Omental fat pad (tissue), 4 donors: ENCODE measurements at places on chromosomes 11 and 22. TPM values are rescaled to one million over a fixed set of nuclear protein-coding genes. Genes with fewer than 3 reads are reported as not detected.

The MAP6 gene
- total RNA-seq, result 3.2 TPM

- DNase-seq, result no peak
Observed at GRCh38 chr11:120556797-120557196, 45.2 kb downstream of the GRIK4 start.

The OR8D1 gene
- total RNA-seq, result not detected

DNA sequence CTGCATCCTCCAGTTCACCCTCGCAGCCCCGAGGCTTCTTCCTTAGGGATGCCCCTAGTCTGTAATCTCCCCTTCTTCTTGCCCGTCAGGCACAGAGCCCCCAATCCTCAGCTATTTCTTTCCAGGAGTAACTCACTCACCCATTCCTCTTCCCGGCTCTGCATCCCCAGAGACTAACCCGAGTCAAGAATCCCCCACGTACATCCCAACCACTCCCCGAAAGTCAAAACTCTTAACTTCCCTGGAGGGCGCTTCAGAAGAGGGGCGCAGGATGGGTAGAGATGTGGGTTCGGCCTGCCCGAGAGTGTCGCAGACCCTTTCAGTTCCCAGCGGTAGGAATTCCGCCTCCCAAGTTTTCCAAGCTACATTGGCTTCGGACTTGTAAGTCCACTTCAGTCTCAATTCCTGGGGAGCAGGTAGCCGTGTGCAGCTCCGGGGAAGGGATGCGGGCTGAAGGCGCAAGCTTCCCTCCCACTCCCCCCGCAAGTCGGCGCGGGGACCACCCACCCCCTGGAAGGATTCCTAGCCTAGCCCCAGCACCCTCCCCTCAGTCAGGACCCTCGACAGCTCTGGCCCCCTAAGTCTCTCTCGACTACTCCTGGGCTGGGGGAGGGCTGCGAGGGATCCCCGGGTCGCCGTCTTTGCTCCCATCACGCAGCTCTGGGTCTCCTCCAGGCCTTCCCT lies 871 bp downstream of the BDNF start:
- no peak for DNase-seq

DNA sequence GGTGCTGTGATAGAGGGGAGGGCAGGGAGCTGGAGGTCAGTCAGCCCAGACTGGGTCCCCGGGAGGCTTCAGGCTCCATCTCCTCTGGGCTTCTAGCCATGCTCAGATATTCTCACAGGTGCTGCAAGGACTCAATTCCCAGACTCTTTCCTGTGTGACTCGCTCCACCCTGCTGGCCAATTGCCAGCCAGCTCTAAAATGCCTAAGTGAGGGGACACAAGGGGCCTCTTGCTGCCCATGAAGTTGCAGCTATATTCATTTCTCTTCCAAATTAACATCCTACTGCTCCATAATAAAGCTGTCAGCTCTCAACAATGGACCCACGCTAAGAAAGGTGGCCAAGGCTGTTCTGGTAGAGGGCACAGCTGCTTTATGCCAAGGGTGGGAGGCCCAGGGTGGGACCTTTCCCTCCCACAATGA lies 101.5 kb downstream of the PLEKHA7 start:
- no peak for DNase-seq

DNA sequence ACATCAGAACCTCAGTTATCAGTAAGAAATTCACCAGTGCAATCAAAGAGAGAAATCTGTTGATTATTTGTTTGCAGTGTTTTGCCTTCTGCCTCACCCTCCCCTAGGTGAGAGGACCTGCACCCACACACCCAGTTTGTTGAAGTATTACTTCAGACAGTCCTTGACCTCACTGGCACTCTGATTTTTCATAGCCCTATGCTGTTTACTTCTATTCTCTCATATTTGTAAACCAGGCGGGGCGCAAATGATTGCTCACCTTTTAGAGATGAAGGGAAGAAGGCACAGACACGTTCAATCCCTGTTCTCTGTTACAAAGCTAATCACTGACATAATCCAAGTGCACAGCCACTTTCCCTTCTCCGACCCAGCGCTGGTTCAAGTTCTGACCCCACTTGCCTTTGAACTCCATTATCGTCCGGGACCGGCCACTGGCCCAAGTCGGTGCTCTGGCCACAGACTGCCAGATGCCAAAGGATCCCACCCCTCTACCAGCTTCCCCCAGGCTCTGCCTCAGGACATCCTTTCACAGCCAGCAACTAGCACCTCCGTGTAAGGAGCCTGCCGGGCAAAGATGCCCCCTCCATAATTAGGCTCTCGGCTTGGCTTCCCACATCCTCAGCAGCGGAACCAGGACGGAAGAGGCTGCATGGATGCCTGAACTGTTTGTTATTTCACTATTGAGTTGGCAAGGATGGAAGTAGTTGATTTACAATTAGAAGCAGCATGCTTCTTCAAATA lies 1.7 kb downstream of the ETS1 start:
- DNase-seq, result no peak

GRCh38 chr11:130042093-130042591 lies 27.6 kb upstream of the APLP2 start:
- no peak for DNase-seq

GRCh38 chr11:35683728-35684339 lies 21.3 kb downstream of the TRIM44 start:
- no peak for DNase-seq

DNA sequence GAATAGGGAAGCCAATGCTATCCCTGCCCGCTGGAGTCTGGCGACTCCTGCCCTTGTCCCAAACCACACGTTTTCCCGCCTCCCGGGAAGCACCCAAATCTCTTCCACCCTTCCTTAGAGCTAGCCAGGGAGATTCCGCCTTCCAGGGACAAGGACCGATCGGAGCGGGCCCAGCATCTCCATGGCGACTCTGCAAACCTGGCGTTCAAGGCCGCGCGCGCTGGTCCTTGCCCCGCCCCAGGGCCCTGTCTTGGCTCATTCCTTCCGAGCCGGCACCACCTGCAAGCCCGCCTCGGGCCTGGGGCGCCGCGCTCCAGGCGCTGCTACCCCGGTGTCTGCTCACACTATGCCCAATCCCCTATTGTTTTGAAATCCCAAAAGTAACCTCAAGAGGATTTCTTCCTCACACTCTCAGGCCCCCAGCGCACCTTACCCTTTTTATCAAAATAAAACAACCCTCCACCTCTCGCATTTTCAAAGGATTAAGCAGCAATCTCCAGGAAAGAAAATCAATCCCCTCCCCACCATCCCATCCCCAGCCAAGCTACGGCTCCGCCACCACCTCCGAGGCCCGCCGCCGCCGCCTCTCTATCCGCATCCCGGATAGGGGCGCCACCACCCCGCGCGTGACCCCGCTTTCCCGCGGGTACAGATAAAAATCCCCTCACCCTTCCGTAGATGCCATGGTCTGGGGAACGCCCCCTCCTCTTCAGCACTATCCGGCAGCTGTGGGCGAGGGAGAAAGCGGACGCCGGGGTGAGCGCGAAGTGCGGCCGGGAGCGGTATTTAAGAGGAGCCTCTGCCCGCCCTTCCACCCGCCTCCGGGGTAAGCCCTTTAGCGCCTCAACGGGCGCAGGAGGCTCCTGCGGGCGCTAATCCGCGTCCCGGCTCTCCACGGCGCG lies 825 bp downstream of the SLC1A2 start:
- no peak for DNase-seq

DNA sequence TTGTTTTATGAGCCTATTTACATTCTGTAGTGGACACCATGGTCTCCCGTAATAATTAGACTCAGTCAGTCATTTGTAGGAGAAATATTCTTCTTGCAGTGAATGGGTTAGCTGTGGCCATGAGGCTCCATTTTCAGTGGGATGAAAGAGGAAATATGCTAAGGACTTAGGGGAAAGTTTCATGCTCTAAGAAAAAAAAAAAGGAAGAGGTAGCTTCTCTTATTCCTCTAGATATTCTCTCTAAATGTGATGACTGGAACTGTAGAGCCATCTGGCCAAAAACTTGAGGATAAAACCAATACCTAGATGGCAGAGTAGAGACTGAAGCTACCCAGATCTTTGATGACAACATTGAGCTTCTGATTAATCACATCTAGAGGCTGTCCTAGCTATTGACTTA lies 75.8 kb upstream of the SESN3 start:
- no peak for DNase-seq

DNA sequence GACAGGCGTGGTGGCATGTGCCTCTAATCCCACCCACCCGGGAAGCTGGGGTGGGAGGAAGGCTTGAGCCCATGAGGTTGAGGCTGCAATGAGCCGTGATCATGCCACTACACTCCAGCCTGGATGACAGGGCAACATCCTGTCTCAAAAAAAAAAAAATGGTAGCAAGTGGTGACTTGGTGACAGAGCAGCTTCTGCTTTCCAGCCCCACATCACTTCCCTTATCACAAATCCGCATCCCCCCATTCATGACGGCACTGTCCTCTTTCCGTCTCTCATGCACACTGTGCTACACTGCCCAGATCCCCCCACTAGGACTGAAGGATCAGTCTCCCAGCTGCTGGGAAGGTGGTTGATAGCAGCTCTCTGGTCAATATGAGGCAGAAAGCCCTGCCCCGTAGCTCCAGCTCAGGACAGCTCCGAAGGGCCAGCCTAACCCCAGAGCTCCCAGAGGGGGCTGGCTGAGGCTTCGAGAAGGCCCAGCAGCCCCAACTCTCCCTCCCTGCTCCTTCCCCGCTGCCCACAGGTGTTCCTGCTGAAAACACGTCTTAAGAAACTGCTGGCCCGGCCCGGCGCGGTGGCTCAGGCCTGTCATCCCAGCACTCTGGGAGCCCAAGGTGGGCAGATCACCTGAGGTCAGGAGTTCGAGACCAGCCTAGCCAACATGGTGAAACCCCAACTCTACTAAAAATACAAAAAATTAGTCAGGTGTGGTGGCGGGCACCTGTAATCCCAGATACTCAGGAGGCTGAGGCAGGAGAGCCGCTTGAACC lies 15.9 kb downstream of the PGA5 start:
- DNase-seq, result no peak

The SCN2B gene
- 0.28 TPM for total RNA-seq

DNA sequence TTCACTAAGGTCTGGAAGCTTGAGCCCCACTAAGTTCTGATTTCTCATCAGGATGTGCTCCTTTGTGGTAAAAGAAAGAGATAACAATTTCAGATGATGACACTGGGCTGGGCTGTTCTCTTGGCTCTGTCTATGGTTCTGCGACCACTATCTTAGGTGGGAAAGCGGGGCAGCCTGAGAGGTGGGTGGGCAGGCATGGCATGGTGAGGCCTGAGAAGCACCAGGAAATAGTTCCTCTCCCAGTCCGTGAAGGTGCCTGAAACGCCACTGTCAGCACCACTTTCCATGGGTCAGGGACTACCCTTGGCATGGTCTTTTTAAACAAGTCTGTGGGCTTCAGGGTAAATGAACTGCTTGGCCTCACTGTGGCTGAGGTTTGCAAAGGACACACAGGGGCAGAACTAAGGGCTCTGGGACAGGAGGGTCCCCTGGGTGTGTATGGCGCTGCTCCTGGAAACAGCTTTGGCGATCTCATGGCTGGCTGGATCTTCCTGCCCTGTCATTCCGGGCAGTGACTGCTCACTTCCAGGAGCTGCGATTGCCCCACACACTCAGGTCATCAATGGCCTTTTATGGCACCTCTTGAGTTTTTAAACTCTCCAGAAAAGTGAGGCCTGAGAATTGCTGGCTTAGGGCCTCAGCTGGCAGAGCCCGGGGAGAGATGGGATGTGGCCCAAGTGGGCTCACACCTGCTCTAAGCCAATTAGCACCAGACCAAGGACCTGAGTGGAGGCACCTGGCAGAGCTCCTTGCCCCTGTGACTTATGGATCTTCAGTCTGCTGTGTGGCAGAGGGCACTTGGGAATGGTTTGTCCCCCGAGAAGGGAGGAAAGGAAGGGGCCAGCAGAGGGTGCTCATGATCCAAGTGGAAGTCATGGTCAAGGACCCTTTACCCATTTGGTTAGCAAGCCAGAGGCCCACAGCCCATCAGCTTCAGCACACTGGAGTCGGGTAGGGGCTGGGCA lies 55.6 kb upstream of the LYVE1 start:
- no peak for DNase-seq

DNA sequence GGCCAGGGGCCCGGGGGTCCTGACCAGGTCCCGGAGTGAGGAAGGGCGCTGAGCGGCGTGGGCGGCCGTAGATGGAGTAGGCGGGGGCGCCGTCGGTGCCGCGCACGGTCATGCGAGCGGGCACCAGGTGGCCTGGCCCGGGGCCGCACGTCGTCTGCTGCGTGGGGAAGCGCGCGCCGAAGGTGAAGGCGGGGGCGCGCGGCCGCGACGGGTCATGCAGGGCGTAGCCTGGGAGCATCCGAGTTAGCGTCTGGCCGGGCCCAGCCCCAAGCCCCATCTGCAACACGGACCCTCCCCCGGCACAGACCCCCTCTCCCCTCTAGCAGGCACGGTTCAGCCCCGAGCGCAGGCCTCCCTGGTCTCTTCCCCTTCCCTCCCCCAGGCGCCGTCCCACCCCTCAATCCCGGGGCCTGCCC lies 1.7 kb upstream of the TYMP start:
- no peak for DNase-seq

DNA sequence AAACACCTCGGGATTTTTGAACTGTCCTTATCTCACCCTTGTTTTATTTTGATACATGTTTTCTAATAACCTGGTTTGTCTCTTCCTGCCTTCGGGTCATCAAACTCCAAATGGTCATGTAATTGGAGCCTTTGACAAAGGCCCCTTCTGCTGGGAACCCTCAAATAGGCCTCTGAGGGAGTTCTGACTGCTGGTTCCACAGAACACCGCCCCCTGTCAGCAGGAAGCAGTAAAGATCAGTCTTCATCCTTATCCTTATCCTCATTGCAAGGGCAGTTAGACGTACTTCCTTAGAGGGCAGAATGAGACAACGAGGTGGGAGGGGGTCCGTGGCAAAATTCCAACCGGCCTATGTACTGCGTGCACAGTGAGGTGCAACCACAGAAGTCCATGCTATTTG lies 12.1 kb downstream of the TRIM51 start:
- DNase-seq, result no peak

GRCh38 chr11:29293825-29294224 lies 723.0 kb downstream of the KCNA4 start:
- DNase-seq, result no peak

The SLCO2B1 gene
- 130 TPM for total RNA-seq

The MMP8 gene
- total RNA-seq, result 0.19 TPM

- DNase-seq, result no peak
Observed at GRCh38 chr22:44711241-44711560, 9.2 kb downstream of the PRR5 start.

DNA sequence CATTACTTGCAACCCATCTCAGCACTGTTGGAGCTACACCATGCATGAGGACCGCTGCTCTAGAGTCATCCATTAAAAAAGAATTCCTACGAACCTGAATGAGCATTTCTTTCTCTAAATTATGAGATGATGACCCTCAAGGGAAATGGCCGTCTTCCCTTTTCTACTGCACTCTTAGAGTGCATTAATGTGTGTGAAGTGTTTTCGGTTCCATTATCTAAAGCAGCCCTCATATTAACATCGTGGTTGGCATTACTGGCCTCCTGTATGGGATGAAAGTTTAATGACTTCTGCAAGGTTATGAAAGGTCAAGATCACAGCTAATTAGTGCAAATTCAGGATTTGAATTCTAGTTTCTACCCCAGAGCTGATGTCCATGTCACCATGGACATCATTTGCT lies 16.7 kb downstream of the CD44 start:
- DNase-seq, result no peak

- no peak for DNase-seq
Observed at GRCh38 chr11:45648931-45649330, 16.5 kb downstream of the CHST1 start.

- no peak for DNase-seq
Observed at GRCh38 chr11:128365044-128365443, 222.3 kb downstream of the ETS1 start.
